ENCODE measurements at places on chromosomes 2 and 18.
A peak's percentile ranks its signal among the peaks of the same experiment; 100 is the strongest.

- DNase-seq: no peak
Observed at GRCh38 chr2:147623328-147623727, 221.5 kb upstream of the ACVR2A start.

GRCh38 chr2:205685314-205686055, 3.2 kb downstream of the NRP2 start:
- no peak for DNase-seq

- DNase-seq: peak; percentile 50
Observed at GRCh38 chr2:61017003-61017555, 441 bp upstream of the PEX13 start.

- no peak for DNase-seq
Observed at GRCh38 chr18:6626457-6626856, 103.1 kb upstream of the ARHGAP28 start.

DNA sequence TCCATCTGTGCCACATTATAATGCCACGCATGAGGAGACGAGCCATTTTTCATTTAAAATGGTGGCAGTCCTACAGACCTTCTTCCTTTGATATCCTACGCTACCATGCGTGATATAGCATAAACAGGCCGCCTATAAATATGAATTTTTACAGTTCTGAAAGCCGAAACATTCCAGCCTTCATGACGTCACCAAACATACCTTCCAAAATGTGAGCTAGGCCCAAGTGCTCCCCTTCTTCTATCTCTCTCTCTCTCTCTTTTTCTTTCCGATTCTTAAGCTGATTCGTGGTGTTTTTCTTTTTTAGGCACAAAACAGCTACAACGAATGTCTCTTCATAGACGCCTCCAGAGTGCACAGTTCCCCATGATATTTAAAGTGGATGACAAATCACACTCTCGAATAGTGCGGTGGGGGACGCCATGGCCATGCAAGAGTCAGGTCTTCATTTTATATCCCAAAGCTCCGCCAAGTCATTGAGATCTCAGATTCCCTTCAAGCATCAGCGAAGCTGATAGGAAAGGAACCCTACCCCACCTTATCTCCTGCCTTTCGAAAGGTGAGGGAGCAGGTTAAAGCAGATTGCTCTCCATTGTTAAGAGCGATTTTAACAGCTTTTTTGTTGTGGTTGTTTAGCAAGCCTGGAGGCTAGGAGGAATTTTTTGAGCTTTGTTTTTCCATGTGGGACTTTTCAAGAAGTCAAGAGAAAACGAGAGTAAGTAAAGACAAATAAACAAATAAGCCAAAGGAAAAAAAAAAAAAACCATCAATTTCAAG, 436.3 kb downstream of the CMPK2 start:
- no peak for DNase-seq

GRCh38 chr2:86625096-86625495, 1.4 kb upstream of the RNF103 start:
- no peak for DNase-seq

DNA sequence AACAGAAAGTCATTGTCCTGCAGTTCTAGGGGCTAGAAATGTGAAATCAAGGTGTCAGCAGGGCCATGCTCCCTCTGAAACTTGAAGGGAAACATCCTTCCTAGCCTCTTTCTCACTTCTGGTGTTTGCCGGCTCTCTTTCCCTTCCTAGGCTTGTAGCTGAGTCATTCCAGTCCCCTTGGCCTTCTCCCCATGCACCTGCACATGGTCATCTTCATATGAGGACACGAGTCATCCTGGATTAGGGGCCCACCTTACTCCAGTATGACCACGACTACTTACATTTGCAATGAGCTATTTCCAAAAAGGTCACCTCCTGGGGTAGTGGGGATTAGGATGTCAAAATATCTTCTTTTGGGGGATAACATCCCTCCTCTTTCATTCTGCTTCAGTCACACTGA, 168.5 kb upstream of the CXCR4 start:
- DNase-seq: no peak

DNA sequence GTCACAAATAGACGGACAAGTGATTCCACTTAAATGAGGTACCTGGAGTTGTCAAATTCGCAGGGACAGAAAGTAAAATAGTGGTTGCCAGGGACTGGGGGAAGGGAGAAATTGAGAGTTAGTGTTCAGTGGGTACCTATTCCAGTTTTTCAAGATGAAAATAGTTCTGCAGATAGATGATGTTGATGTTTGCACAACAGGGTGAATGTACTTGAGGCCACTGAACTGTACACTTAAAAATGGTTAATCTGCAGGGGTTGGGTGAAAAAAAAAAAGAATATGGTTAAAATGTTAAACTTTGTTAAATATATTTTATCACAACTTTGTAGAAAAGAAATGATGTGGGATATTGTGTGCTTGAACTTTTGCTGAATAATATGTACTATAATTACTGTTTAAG, 102.3 kb downstream of the NCK2 start:
- DNase-seq: no peak
